ENCODE measurements at places on chromosomes 5 and 9. TPM values are rescaled to one million over a fixed set of nuclear protein-coding genes. Genes with fewer than 3 reads are reported as not detected.

The EDIL3 gene
- 2.0 TPM for total RNA-seq

The SLC34A3 gene
- total RNA-seq, result not detected

The GRAMD2B gene
- total RNA-seq, result 14.0 TPM

The FAM78A gene
- 5.6 TPM for total RNA-seq

The SLC6A3 gene
- total RNA-seq, result 0.18 TPM

The CYLC2 gene
- total RNA-seq, result not detected

The TXNDC15 gene
- 37.0 TPM for total RNA-seq

The NTNG2 gene
- total RNA-seq, result 1.3 TPM

The TMEM252 gene
- total RNA-seq, result not detected

The AQP7 gene
- total RNA-seq, result not detected

The NTRK2 gene
- total RNA-seq, result 0.16 TPM

The SLC6A18 gene
- not detected for total RNA-seq

DNA sequence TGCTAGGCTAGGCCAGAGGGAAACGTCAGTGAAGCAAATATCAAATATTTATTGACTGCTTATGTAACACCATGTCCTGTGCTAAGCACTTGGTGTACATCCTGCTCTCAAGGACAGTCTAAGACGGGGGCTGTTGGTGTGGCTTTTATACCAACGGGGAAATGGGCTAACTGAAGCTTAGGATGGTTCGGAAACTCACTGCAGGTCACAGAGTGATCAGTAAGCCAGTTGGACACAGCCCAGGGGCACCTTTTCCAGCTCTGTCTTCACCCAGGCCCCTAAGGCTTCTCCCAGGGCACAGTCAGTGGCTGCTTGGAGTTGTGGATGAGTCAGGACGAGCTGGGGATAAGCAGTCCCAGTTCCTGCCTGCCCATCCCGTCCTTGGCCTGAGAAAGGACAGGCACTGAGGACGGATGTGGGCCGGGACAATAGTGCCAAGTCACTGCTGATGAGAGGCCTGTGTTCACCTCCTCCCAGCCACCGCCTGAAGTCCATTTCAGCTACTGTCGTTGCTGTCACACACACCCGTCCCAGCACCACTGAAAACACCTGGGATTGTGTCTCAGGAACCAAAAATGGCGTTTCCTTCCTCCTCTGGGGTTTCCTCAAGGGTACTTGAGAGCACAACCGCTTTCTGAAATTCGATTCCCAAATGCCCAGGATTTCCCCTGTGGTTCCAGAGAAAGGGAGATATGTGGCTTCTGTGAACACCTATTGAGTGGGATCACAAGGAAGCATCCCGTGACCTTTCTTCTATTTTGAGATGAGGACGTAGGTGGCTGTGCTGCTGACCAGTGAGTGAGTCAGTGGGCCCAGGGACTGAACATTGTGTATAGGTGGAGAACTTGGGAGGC lies 17.5 kb upstream of the SPRY4 start:
- no peak overlapping the region for H3K4me3 ChIP-seq
- H3K4me1 ChIP-seq, result no peaks in the 10 kb centered on the region
- no peaks in the 10 kb centered on the region for H3K27me3 ChIP-seq
- DNase-seq, result peak; percentile 54
- no peak overlapping the region for H3K27ac ChIP-seq

GRCh38 chr9:124278054-124278540 lies 20.3 kb downstream of the NEK6 start:
- DNase-seq, result no peak
- no peaks in the 10 kb centered on the region for H3K27me3 ChIP-seq
- no peak overlapping the region for H3K27ac ChIP-seq
- H3K36me3 ChIP-seq, result no peaks in the 10 kb centered on the region
- no peak overlapping the region for H3K4me3 ChIP-seq
- no peaks in the 10 kb centered on the region for H3K4me1 ChIP-seq

DNA sequence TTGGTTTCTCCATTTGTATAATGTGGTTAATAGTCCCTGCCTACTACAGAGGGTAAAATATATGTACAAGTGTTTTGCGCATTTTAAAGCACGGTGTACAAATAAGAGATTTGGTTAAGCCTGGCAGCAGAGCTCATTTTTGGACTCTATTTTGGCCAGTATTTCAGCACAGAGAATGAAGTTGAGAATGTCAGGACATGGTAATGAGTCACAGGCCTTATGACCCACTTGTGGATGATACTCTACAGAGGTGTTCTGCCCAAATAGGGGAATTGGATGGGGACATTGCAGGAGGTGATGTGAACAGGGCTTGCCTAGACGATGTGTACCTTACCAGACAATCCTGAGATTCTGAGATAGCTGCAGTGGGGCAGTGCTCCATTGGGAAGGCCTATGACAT lies 50.6 kb downstream of the MELK start:
- no peak overlapping the region for H3K4me3 ChIP-seq
- H3K4me1 ChIP-seq, result no peaks in the 10 kb centered on the region
- H3K27ac ChIP-seq, result no peak overlapping the region
- peaks cover 45% of the 10 kb centered on the region for H3K36me3 ChIP-seq

GRCh38 chr5:35308421-35308820 lies 78.1 kb upstream of the PRLR start:
- H3K27ac ChIP-seq, result no peak overlapping the region
- H3K4me3 ChIP-seq, result no peak overlapping the region
- no peaks in the 10 kb centered on the region for H3K27me3 ChIP-seq

DNA sequence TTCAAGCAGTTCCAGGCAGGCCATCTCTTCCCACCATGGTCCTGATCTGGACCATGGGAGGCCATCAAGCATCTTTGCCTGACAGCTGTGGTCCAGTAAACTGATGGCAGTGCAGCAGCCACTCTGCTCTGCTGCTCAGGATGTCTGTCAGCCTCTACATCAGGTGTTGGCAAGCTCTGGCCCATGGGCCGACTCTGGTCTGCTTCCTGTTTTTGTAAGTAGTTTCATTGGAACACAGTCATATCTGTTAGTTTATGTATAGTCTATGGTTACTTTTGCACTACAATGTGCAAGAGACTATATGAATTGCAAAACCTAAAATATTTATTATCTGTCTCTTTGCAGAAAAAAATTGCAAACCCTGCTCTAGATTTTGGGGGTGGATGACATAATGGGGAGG lies 225.0 kb downstream of the KCTD16 start:
- no peaks in the 10 kb centered on the region for H3K36me3 ChIP-seq
- H3K27me3 ChIP-seq, result no peaks in the 10 kb centered on the region
- no peak overlapping the region for H3K27ac ChIP-seq
- H3K4me3 ChIP-seq, result no peak overlapping the region
- no peaks in the 10 kb centered on the region for H3K4me1 ChIP-seq
- no peak for DNase-seq

GRCh38 chr5:162107591-162107990 lies 40.0 kb downstream of the GABRG2 start:
- DNase-seq, result no peak
- no peaks in the 10 kb centered on the region for H3K27me3 ChIP-seq
- H3K27ac ChIP-seq, result no peak overlapping the region
- H3K4me3 ChIP-seq, result no peak overlapping the region

DNA sequence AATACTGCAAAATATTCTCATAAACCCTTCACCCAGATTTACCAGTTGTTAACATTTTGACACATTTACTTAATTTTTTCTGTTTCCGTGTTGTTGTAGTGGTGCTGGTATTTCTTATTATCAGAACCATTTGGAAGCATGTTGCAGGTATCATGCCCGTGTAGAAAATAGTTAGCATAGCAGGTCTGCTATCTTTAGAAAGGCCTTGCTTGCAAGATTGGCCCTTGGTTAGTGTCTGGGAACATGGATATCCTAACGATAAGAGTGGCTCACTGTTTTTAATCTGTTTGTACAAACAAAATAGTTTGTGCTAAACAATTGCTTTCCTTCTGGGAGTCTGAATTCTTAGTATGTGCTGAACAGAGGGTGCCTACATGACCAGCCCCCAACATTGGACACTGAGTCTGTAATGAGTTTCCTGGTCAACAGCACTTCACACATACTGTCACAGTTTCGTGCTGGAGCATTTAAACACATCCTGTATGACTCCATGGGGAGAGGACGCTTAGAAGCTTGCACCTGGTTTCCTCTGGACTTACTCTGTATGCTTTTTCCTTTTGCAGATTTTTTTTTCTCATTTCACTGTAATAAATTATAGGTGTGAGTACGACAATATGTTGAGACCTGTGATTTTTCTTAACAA lies 66.9 kb downstream of the MAN2A1 start:
- H3K4me3 ChIP-seq, result no peak overlapping the region
- no peak for DNase-seq
- H3K27me3 ChIP-seq, result no peaks in the 10 kb centered on the region
- H3K27ac ChIP-seq, result no peak overlapping the region

DNA sequence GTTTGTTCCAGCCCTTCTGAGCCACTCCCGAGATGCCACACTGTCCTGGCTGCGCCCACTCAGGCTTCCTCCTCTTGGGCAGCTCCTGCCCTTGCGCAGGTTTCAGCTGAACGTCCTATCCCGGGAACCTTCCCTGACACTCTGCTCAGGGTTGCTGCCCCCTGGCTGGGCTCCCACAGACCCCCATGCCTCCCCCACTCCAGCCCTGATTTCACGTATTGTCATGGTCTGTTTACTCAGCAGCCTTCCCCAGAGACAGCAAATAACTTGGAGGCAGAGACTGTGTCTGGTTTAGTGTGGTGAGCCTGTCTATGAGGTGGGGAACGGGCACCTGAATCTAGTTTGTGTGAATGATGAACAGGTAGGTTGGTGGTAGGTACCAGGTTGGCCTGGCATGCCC lies 40.4 kb downstream of the LMX1B start:
- H3K36me3 ChIP-seq, result no peaks in the 10 kb centered on the region
- no peak for DNase-seq
- H3K27me3 ChIP-seq, result no peaks in the 10 kb centered on the region
- H3K27ac ChIP-seq, result no peak overlapping the region
- peaks cover 37% of the 10 kb centered on the region for H3K4me1 ChIP-seq
- H3K4me3 ChIP-seq, result no peak overlapping the region

- no peaks in the 10 kb centered on the region for H3K27me3 ChIP-seq
- H3K4me3 ChIP-seq, result no peak overlapping the region
These were observed 173.1 kb downstream of the CACNA1B start for GRCh38 chr9:138050472-138051330.

GRCh38 chr9:133113163-133113948 lies 7.7 kb downstream of the RALGDS start:
- DNase-seq, result no peak
- no peaks in the 10 kb centered on the region for H3K4me1 ChIP-seq
- H3K4me3 ChIP-seq, result no peak overlapping the region
- no peaks in the 10 kb centered on the region for H3K27me3 ChIP-seq

- no peak for DNase-seq
- H3K4me3 ChIP-seq, result no peak overlapping the region
- peak overlapping the region; percentile 6 for H3K27ac ChIP-seq
- H3K4me1 ChIP-seq, result no peaks in the 10 kb centered on the region
- H3K27me3 ChIP-seq, result no peaks in the 10 kb centered on the region
These were observed 212.8 kb downstream of the SLIT3 start for GRCh38 chr5:169088028-169088725.

- H3K27me3 ChIP-seq, result peaks cover 53% of the 10 kb centered on the region
- no peak overlapping the region for H3K27ac ChIP-seq
- H3K4me1 ChIP-seq, result no peaks in the 10 kb centered on the region
- no peaks in the 10 kb centered on the region for H3K36me3 ChIP-seq
- DNase-seq, result peak; percentile 32
- no peak overlapping the region for H3K4me3 ChIP-seq
These were observed 20.7 kb upstream of the FAM13B start for GRCh38 chr5:138053554-138053953.

DNA sequence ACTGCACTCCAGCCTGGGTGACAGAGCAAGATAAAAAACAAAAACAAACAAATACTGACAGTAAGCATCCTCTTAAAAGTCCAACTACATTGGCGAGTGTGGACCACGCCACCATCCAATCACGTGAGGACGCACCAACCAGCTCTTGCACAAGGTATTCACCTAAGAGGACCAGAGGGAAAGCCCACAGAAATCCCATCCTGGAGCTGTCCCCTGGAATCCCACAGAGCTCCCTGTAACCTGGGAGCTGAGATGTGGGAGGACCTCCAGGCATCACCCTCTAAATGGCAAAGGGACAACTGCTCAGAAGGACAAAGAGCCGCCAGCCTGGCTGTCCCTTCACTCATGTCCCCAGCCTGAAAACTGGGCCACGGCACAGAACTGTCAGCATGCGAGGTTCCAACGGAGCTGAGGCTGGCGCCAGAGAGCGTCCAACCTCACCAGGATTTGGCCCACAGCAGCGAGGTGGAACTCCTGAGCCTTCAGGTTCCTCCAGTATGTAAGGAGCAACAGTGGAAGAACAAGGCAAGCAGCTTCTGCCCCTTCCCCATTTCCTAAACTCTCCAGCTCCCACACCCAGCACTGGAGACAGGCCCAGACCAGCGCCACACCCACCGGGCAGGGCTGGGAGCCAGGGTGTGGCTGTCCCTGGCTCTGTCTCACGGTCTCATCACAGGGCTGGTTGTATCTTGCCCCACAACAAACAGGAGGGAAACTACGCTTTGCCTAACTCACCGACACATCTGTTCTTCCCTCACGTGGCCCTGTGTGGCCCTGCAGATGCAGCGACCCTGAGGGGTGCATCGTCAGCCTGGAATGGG lies 15.2 kb downstream of the IPPK start:
- no peak overlapping the region for H3K4me3 ChIP-seq
- peaks cover 15% of the 10 kb centered on the region for H3K36me3 ChIP-seq
- no peaks in the 10 kb centered on the region for H3K4me1 ChIP-seq
- H3K27ac ChIP-seq, result no peak overlapping the region
- no peaks in the 10 kb centered on the region for H3K27me3 ChIP-seq

DNA sequence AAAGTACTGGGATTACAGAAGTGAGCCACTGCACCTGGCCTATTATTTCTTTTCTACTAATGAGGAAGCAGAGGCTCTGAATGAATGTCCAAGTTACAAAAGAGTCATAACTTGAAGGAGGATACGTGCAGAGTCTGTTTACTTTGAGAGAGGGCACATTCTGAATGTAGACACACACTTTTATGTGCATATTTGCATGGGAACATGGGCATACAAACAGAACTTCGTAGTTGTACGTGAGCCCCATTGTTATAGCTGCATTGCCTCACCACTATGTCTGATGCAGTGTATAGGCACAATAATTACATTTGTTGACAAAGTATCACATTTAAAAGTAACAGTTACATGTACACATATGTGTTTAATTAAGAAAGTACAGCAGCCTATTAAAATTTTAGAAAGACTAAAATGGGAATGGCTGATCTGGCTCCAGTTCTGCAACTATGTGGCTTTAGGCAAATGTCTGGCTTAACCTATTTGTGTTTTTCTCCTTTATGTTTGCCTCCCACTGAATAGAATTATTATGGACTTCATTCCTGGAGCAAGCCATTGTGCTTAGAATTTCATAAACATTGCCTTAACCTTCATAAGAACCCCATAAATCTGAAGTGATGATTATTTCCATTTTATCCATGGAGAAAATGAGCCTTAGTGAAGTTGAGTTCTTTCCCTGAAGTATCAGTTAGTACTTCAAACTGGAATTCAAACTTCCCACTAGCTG lies 3.0 kb upstream of the DPYSL3 start:
- no peak overlapping the region for H3K27ac ChIP-seq
- no peaks in the 10 kb centered on the region for H3K4me1 ChIP-seq
- no peak for DNase-seq
- no peaks in the 10 kb centered on the region for H3K36me3 ChIP-seq

GRCh38 chr5:157196045-157196444 lies 15.4 kb downstream of the ITK start:
- no peaks in the 10 kb centered on the region for H3K36me3 ChIP-seq
- no peak for DNase-seq

GRCh38 chr5:145965804-145966203 lies 29.4 kb downstream of the SH3RF2 start:
- H3K4me3 ChIP-seq, result no peak overlapping the region
- DNase-seq, result no peak
- H3K27me3 ChIP-seq, result no peaks in the 10 kb centered on the region
- H3K4me1 ChIP-seq, result no peaks in the 10 kb centered on the region
- H3K36me3 ChIP-seq, result no peaks in the 10 kb centered on the region

All from endodermal cell (in vitro differentiated cells).